ENCODE measurements at places on chromosomes 7 and 10.

DNA sequence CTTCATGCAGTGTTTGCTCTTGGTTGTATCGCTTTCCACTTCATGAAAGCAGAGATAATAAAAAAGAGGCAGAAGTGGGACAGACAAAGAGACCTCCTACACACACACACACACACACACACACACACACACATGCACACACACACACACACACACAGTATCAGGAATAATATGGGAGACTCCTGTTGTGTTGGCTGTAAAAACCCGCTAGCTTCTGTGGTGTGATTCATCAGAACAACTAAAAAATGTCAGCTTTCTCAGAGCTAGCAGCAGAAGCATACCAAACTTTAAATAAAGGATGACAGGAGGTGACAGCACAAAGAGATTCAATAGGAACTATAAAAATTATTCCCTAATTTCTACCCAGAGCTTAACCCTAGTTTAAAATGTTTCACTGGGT is 148.2 kb upstream of the LRRTM3 start:
- no peak for DNase-seq

- no peak for DNase-seq
Measured at GRCh38 chr7:74479066-74479781, 25.5 kb downstream of the GTF2IRD1 start.

GRCh38 chr10:3836222-3836820 is 51.3 kb upstream of the KLF6 start:
- DNase-seq = no peak

- peak; percentile 53 for DNase-seq
Measured at GRCh38 chr7:110604885-110605284, 486.0 kb upstream of the LRRN3 start.

GRCh38 chr10:51139176-51139575 is 64.9 kb downstream of the PRKG1 start:
- no peak for DNase-seq

DNA sequence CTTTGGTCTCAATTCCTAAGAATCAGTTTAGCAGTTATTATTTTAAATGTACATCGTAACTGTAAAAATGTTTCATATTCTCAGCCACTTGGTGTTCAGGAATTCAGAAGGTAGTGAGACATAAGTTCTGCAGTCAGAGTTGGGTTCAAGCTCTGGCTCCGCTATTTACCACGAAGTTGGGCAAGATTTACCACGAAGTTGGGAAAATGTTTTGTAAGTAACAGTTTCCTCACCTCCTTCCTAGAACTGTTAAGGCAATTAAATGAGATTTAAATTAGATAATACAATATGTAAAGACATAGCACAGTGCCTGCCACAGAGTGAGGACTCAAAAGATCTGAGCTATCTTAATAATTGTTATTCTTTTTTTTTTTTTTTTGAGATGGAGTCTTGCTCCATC is 16.3 kb upstream of the ABLIM1 start:
- no peak for DNase-seq

DNA sequence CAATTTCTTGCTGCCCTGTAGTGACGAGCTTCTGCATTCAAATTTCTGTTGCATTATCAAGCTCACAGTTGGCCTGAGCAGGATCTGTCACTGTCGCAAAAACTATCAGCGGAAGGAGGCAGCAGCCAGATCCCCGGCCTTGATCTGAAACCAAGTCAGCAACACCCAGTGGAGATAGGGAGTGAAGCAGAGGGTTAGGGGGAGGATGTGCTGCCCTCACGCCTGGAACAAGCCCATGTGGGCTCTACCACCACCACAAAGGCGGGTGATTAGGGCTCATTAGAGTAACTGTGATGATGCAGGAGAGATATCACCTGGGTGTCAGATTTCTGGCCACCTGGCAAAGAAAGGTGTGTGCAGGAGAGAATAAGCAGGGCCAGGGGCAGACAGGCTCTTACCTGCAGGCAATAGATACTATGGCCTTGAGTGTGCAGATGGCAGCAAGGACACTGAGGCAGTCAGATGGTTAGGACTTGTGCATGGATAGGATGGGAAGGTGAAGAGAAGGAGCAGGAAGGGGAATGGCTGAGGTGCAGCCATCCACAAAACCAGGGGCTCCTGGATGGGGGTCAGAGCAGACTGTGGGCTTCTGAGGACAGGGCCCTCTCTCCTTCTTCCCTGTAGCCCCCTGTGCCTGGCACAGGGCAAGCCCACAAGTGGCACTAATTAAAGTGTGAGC is 417.3 kb downstream of the RPS24 start:
- DNase-seq = no peak

- no peak for DNase-seq
Measured at GRCh38 chr10:70442332-70442988, 979 bp upstream of the NODAL start.

DNA sequence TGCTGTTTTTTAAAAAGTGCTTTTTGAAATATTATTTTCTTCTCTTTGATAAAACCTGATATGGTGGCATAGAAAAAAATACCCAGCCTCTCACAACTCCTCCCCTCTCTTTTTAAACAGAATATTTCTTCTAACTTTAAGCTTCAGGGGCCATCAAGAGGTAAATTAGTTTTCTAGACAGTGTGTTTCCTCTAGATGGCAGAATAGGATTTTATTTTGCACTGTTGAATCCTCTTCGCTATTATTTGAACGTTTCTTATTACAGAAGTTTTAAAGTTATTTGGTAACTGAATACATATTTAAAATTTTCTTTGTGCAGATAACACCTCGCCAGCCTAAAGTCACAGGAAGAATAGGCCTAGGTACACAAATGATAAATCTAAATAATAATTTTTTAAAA is 30.3 kb downstream of the ARL5B start:
- DNase-seq = no peak

DNA sequence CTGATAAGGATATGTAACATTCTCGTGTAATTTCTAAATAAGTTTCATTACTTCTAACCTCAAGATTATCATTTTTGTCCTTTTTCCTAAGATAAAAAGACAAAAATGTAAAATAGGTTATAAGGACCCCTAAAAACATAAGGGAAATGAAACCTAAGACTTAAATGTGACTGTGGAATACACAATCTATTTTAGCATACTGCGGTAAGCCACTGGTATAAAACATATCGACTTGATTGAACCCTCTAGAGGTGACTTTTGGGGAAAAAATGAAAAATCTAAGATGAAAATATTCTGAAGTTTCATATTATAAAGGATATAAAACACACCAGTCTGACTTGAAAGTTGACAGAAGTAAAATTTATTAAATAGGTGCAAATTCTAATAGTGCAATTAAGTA is 1.9 kb downstream of the NAMPT start:
- no peak for DNase-seq

DNA sequence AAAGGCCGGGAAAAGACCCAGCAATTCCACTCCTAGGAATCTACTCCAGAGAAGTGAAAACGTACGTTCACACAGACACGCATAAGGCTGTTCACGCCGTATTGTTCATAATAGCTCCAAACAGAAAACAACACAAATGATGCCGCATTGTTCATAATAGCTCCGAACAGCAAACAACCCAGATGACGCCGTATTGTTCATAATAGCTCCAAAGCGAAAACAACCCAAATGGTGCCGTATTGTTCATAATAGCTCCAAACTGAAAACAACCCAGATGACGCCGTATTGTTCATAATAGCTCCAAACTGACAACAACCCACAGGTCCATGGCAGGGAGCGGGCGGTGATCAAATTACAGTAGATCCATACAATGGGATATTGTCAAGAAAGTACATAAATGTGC is 85.2 kb upstream of the DNAAF5 start:
- no peak for DNase-seq

- DNase-seq = no peak
Measured at GRCh38 chr10:110916554-110917346, 2.2 kb downstream of the BBIP1 start.

DNA sequence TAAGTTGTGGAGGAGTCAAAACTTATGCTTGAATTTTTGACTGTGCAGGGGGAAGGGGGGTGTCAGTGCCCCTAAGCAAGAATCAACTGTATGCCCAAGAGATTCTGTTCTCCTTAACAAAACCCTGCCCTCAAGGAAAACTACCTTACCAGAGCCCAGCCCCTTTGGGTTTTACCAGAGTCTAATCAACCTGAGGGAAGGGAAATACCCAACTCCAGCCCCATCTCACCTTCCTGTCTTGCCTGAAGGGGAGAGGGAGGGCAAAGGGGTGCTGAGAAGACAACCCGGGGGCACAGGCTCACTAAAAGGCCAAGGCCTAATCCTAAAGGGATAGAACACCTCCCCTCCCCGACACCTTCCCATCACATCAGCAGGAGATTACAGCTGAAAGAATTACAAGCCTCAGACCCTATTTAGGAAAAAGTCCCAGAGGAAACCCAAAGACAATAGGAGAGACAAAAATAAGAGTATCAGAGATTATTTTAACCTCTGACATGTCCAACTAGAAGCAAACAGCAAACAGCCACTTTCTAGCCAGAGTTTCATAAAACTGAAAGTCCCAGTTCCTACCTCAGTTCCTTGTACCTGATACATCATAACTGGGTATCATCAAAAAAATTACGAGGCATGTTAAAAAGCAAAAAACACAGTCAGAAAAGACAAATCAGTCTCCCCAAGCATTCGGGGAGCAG is 26.8 kb upstream of the C7orf33 start:
- DNase-seq = no peak

DNA sequence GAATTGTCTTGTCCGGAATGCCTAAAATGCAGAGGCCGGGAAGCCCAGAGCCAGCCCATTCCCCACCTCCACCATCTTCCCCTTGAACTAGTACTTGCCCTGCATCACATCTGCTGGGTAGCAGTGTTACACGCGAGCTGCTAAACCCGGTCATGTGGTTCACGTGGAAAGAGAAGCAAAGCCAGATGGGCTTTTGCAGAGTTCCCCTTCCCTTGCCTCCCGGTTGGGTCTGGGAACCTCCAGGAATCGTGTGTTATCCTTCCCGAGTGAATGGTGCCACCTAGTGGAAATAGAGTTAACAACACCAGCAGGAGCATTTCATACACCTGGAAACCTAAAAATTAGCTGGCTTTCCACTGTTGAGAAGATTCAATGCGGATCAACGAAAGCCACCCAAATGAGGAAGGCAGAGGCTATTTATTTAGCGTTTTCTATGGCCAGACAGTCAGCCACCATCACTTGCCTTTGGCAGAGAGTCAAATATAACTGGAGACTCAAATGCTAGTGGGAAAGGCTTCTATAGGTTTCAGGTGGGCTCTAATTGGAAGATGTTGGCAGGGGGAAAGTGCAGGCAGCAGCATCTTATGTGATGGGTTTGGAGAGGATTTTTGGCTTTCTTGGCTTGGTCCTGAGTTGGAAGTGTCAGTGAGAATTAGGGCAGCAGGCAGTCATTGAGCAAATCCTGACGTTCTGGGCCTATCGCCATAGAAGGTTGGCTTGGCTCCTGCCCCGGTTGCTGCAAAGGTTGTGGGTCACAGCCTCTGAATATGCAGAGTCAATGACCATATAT is 12.9 kb upstream of the DENND2A start:
- DNase-seq = peak; percentile 83

DNA sequence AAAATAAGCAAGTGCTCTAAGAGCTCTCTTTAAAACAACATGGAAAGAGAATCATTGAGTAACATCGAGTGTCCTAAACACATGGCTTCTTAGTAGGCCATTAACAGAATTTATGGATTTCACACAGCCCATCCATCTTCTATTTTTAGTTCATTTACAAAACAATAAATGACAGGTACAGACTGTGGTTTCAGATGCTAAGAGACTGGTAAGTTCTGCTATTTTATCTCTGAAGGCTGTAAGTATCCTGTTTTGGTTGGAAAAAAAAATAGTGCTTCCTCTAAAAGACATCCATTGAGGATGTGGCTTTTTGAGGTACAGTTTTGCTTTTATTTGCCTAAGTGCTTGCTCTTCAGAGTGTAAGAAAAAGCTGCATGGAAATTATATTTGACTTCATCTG is 27.4 kb upstream of the GNAI1 start:
- DNase-seq = no peak

DNA sequence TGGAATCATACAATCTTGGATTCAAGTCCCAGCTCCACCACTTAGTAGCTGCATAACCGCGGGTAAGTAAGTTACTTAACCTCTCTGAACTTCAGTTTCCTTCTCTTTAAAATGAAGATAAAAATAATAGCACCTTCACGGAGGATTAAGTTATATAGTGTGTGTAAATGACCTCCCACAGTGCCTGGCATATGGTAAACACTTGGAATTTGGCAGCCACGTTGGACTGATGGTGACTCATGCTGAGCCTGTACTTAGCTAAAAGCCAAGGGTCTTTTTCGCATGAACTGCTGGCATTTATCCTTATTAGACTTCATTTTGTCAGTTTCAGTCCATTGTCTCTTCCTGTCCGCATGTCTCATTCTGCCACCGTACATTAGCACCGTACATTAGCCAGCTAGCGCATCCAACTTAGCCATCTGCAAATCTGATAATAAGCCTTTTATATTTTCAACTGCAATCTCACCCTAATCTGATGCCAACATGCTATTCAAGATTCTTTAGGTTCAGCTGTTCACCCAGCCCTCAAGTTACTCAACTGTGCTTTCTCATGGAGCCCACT is 11.2 kb downstream of the SLC13A4 start:
- DNase-seq = peak; percentile 40
